Body of pancreas (tissue), 4 donors: ENCODE measurements at places on chromosomes 16 and 17. TPM values are rescaled to one million over a fixed set of nuclear protein-coding genes. Genes with fewer than 3 reads are reported as not detected.

KCNH6 gene
- total RNA-seq = not detected

OTOP2 gene
- not detected for total RNA-seq

GEMIN4 gene
- 5.6 TPM for total RNA-seq

ZNF286A gene
- 4.7 TPM for total RNA-seq

HSPB9 gene
- total RNA-seq = not detected

- no peak for DNase-seq
Observed at GRCh38 chr16:31050280-31051030, 17.1 kb downstream of the STX4 start.

- DNase-seq = no peak
Observed at GRCh38 chr16:62638324-62638911, 602.2 kb upstream of the CDH8 start.

- no peak for DNase-seq
Observed at GRCh38 chr16:81752876-81753227, 26.2 kb upstream of the PLCG2 start.

- DNase-seq = no peak
Observed at GRCh38 chr17:52823155-52823554, 664.6 kb upstream of the CA10 start.

- peak; percentile 55 for DNase-seq
Observed at GRCh38 chr17:81135505-81136278, 29.6 kb upstream of the PVALEF start.

GRCh38 chr16:81380932-81381331, 63.7 kb upstream of the CMIP start:
- DNase-seq = no peak

DNA sequence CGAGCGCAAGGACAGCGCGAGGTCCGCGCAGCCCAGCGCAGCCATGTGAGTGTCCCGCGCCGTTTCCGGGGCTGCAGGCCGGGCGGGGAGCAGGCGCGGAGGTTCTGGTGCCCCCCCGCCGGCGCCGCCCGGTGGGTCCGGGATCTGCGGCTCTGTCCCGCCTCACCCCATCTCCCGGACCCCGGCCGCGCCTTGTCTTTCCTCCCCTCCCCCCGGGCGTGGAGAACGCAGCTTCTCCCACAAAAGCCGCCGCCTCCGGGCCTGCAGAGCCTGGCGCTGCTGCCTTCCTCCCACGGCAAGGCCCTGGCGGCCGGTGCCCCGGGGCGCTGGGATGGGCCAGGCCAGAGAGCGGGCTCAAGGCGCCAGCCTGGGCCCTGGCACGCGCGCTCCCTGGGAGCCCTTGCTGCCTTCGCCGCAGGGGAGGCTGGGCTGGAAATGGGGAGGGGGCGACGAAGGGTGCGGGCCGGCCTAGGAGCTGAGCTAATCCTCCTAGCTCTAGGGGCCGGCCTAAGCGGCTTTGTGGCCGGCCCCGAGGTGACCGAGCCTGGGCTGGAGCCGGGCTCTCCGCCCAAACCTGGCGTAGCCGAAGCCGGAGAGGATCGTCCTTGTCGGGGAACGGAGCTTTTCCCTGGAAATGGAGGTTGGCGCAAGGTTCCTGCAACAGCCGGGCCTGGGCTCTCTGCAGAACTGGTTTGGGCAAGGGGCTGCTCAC, 397 bp downstream of the RIPOR1 start:
- DNase-seq = peak; percentile 34

DNA sequence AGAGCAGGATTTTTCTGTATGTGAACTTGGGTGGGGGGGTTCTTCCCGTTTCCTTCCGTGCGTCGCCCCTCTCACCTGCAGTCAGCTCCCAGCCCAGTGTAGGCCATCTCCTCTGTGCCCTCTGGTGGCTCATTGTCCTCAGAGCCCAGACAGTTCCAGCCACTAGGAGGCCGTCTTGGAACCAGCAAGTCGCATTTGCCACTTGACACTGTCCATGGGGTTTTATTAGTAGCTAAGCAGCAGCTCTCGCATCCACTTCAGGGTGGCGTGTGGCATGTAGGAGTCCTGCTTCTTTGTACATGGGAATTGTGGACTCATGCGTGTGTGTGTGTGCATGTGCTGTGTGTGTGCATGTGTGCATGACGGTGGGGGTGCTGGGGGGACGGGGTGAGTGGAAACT, 74.0 kb downstream of the SEC14L1 start:
- DNase-seq = peak; percentile 32

GRCh38 chr17:59498530-59499307, 66.7 kb upstream of the DHX40 start:
- DNase-seq = no peak
